Esophagus muscularis mucosa (tissue), 4 donors: ENCODE measurements at places on chromosomes 3 and 15. TPM values are rescaled to one million over a fixed set of nuclear protein-coding genes. Genes with fewer than 3 reads are reported as not detected.

GRCh38 chr3:8301977-8302735 is 199.5 kb upstream of the LMCD1 start:
- no peaks in the 10 kb centered on the region for H3K36me3 ChIP-seq
- H3K27me3 ChIP-seq = no peaks in the 10 kb centered on the region

DNA sequence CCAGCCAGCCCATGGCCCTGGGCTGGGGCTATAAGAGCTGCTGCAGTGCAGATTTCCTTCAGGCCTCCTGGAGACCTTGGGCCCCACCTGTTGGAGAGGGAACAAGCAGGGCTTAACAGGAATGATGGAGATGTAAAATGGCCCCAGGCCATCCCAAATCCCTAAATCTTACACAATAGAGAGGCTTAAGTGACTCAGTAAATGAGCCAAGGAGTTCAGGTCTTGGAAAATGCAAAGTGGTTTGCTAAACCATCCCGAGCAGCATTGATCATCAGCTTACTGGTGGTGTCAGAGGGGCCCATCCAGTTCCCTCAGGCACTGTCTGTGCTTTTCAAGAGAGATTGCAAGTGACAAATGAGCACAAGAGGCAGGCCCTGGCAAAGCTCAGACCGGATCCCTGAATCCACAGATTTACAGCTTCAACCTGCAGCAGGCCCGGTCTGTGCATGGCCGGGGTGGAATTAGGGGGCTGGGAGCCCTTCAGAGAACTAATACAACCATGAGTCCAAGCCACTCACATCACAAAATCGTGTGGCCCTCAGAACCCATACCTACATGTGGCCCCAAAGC is 325.4 kb downstream of the UACA start:
- no peaks in the 10 kb centered on the region for H3K27me3 ChIP-seq
- H3K36me3 ChIP-seq = no peaks in the 10 kb centered on the region
- no peak overlapping the region for H3K27ac ChIP-seq
- H3K4me3 ChIP-seq = no peak overlapping the region
- H3K4me1 ChIP-seq = peaks cover 4% of the 10 kb centered on the region

- no peak for DNase-seq
- no peak overlapping the region for H3K4me3 ChIP-seq
- H3K36me3 ChIP-seq = no peaks in the 10 kb centered on the region
- H3K27me3 ChIP-seq = no peaks in the 10 kb centered on the region
Observed at GRCh38 chr3:7368597-7368996, 507.7 kb downstream of the GRM7 start.

- H3K4me1 ChIP-seq = peaks cover 48% of the 10 kb centered on the region
- no peaks in the 10 kb centered on the region for H3K27me3 ChIP-seq
- peak overlapping the region; percentile 16 for H3K27ac ChIP-seq
- H3K4me3 ChIP-seq = no peak overlapping the region
- DNase-seq = peak; percentile 92
Observed at GRCh38 chr15:40048211-40048792, 9.3 kb upstream of the SRP14 start.

GRCh38 chr3:72145506-72146380 is 360.8 kb upstream of the PROK2 start:
- H3K36me3 ChIP-seq = no peaks in the 10 kb centered on the region
- H3K4me1 ChIP-seq = peaks cover 10% of the 10 kb centered on the region
- H3K4me3 ChIP-seq = no peak overlapping the region
- no peak for DNase-seq

GRCh38 chr3:181554233-181554765 is 157.4 kb upstream of the SOX2 start:
- H3K4me1 ChIP-seq = no peaks in the 10 kb centered on the region
- no peak overlapping the region for H3K4me3 ChIP-seq
- H3K36me3 ChIP-seq = no peaks in the 10 kb centered on the region
- no peaks in the 10 kb centered on the region for H3K27me3 ChIP-seq

- no peaks in the 10 kb centered on the region for H3K27me3 ChIP-seq
- no peak overlapping the region for H3K27ac ChIP-seq
- DNase-seq = no peak
- H3K4me1 ChIP-seq = no peaks in the 10 kb centered on the region
Observed at GRCh38 chr15:69610858-69611257, 158.2 kb downstream of the RPLP1 start.

DNA sequence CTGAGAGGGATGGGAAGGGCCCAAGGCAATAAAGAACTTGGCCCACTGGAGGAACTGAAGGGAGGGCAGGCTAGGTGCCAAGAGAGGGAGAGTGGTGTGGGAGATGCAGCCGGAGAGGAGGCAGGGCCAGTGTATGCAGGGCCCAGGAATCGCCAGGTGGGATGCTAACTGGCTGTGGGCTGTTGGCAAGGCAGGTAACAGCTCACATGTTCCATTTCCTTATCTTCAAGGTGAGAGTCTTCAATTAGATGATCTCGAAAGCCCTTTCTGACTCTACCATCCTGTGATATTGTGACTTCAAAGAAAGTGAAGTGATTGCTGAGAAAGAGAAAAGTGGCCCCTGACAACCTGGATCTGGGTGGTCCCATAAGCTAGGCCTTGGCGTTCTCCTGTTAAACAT is 49.0 kb downstream of the CASR start:
- H3K4me1 ChIP-seq = no peaks in the 10 kb centered on the region
- no peaks in the 10 kb centered on the region for H3K27me3 ChIP-seq
- H3K27ac ChIP-seq = no peak overlapping the region
- no peaks in the 10 kb centered on the region for H3K36me3 ChIP-seq

GRCh38 chr3:78402720-78403119 is 1362.8 kb downstream of the ROBO2 start:
- H3K36me3 ChIP-seq = no peaks in the 10 kb centered on the region
- no peak for DNase-seq
- H3K27me3 ChIP-seq = no peaks in the 10 kb centered on the region
- no peak overlapping the region for H3K27ac ChIP-seq
- no peak overlapping the region for H3K4me3 ChIP-seq
- H3K4me1 ChIP-seq = no peaks in the 10 kb centered on the region

GRCh38 chr15:101391981-101392640 is 97.1 kb upstream of the SNRPA1 start:
- no peak overlapping the region for H3K4me3 ChIP-seq
- H3K4me1 ChIP-seq = no peaks in the 10 kb centered on the region
- no peaks in the 10 kb centered on the region for H3K27me3 ChIP-seq

- H3K27me3 ChIP-seq = no peaks in the 10 kb centered on the region
- H3K27ac ChIP-seq = no peak overlapping the region
- no peaks in the 10 kb centered on the region for H3K36me3 ChIP-seq
- H3K4me1 ChIP-seq = peaks cover 8% of the 10 kb centered on the region
- no peak overlapping the region for H3K4me3 ChIP-seq
- no peak for DNase-seq
Observed at GRCh38 chr3:171365489-171365888, 94.7 kb downstream of the TNIK start.

- peak overlapping the region; percentile 63 for H3K27ac ChIP-seq
- H3K4me1 ChIP-seq = peaks cover 73% of the 10 kb centered on the region
- no peak overlapping the region for H3K4me3 ChIP-seq
- no peaks in the 10 kb centered on the region for H3K27me3 ChIP-seq
- no peak for DNase-seq
Observed at GRCh38 chr3:127779747-127780146, 42.6 kb downstream of the MGLL start.

GRCh38 chr3:19488939-19489338 is 340.6 kb downstream of the KCNH8 start:
- DNase-seq = no peak
- no peak overlapping the region for H3K4me3 ChIP-seq
- no peaks in the 10 kb centered on the region for H3K4me1 ChIP-seq
- no peak overlapping the region for H3K27ac ChIP-seq

DNA sequence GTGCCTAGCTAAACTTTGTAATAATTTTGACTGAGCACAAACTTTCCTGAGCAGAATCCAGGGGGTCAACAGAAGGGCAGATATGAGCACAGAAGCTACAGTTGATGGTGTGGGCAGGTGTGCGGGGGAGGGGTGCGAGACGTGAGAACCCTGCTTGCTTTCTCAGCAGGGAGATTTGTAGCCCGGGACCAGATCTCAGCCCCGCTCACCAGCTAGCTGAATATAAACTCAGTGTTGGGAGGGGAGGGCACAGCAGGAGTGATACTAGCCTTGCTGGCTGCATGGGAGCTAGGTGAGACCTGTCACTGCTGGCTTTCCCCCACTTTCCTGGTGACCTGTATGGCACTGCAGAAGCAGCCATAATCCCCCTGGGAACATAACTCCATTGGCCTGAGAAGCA is 83.4 kb downstream of the CLDN1 start:
- H3K4me3 ChIP-seq = no peak overlapping the region
- no peaks in the 10 kb centered on the region for H3K36me3 ChIP-seq
- H3K27me3 ChIP-seq = no peaks in the 10 kb centered on the region
- no peak for DNase-seq
- no peak overlapping the region for H3K27ac ChIP-seq

DNA sequence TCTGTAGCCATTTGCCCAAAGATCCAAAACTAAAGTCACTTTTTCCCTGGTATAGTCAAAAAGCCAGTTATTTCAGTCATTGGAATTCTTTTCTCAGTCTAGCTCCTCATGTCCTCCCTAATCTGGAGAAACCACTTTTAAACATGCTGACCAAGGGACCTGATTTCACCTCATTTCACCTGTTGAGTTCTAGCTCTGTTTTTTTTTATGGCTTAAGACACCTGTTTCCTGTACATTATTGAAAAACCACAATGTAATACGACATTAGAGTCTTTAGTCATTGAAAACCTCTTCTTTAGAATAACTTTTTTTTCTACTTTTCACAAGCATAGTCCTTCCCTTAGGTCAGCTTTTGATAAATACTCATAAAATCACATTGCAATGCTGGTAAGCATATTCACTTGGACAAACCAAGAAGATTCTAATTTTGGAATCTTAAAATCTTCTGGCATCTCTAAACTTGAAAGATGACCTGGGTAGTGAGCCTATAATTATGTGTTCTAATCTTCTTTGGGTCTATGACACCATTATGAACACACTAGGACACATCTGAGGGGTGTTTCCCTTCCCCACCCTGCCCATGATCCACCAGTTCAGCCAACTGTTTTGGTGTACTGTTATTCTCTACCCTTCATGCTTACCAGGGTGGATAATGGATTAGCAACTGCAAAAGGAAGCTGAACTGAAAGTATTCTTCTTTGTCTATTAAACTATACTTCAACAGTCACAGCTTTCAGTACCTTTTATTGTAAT is 103.5 kb upstream of the FXR1 start:
- no peaks in the 10 kb centered on the region for H3K27me3 ChIP-seq
- H3K36me3 ChIP-seq = no peaks in the 10 kb centered on the region
- no peak for DNase-seq
- H3K4me3 ChIP-seq = no peak overlapping the region
- H3K27ac ChIP-seq = no peak overlapping the region
- H3K4me1 ChIP-seq = no peaks in the 10 kb centered on the region

DNA sequence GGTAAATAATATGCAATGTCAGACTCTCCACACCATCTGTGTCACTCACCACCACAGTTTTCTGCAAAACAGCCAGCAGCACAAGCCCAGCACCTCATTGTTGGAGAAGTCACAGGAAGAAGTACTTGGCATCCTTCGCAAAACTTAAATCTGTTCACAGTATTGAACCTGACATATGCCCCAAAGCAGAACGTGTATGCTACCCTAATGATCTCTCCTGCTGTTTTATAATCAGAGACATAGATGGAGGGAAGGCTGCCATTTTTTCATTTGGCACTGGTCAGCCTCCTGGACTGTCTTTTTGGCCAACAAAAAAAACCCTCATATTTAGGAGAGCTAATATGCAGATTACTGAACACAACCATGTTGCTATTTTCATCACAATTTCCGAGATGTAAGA is 1272.9 kb downstream of the ROBO1 start:
- H3K27ac ChIP-seq = no peak overlapping the region
- H3K36me3 ChIP-seq = no peaks in the 10 kb centered on the region
- no peak for DNase-seq
- H3K27me3 ChIP-seq = no peaks in the 10 kb centered on the region

DNA sequence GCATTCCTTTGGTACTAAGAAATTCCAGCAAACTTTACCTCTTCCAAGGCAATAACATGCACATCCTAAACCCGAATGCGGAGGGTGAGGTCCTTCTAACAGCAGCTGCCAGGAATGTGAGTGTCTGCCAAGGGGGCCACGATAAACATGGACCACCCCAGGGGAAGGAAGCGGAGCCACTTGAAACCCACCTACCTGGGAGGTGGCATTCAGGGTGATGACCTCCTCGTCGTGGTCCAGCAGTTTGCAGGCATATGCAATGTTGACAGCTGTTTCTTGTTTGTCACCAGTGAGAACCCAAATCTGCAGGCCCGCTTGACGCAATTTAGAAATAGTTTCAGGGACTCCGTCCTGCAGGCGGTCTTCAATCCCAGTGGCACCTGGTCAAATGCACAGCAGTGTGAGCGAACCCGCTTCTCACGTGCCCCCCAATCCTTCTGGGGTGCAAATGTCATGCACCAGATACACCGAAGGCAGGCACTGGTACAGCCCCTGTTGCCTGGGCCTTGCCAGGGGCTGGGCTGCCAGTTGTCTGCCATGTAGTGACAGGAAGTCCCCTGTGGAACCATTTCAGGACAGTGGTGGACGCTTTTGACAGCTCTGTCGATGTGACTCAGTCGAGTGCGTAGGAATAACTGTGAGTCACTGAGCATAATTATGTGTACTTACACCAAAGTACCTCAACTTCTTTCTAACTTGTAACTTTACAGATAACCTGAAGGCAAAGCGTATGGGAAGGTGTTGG is 161.2 kb downstream of the ATP10A start:
- H3K27ac ChIP-seq = no peak overlapping the region
- no peak overlapping the region for H3K4me3 ChIP-seq
- no peak for DNase-seq
- H3K36me3 ChIP-seq = peaks cover 14% of the 10 kb centered on the region

DNA sequence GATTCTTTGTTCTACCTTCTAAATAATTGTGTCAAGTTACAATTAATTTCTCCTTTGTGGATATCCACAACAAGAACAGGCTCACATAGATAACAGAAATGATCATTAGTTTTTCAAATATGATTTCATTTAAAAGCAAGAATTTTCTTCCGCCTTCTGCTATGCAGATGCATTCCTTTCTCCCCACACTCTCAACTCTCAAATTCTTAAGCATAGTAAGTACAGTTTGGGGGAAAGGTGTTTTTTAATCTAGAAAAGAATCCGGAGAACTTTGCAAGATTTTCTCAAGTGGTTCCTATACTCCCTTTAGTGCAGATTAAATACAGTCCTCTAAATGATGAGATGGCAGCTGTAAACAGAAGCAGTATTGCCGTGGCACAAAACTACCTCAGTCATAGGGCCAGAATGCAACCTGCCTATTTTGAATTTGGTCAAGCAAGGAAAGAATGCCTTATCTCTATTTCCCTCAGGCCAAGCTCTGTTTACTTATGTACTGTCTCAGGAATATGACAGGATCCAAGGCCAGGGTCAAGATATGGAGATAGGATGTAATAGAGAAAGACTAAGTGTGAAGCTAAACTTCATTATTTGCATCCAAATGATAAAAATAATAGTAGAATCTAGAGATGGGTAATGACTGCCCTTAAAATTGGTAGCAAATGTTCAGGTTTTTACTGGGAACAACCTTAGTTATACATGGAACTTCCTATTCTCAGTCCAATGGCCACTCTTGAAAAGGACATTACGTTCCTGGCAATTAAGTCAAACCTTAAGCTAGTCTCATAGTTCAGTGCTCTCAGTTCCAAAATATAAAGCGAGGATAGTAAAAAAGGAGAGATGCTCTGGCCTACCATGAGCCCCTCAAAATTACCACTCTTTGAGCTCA is 77.3 kb upstream of the PHLDB2 start:
- H3K36me3 ChIP-seq = no peaks in the 10 kb centered on the region
- H3K27ac ChIP-seq = peak overlapping the region; percentile 45
- H3K4me3 ChIP-seq = no peak overlapping the region
- peaks cover 12% of the 10 kb centered on the region for H3K4me1 ChIP-seq

Gene IL5RA
- 0.42 TPM for total RNA-seq

Gene ATXN7
- total RNA-seq = 21.1 TPM

Gene SLC9C1
- total RNA-seq = not detected

Gene POMGNT2
- 39.3 TPM for total RNA-seq

Gene MEIS2
- 60.2 TPM for total RNA-seq

Gene CHRM5
- not detected for total RNA-seq

Gene LRRC58
- 36.5 TPM for total RNA-seq
